RPMI8226 (cell line): ENCODE measurements at places on chromosomes 7 and 10.
A peak's percentile ranks its signal among the peaks of the same experiment; 100 is the strongest.

GRCh38 chr7:95101422-95101821 is 194.0 kb downstream of the PPP1R9A start:
- DNase-seq, result no peak

DNA sequence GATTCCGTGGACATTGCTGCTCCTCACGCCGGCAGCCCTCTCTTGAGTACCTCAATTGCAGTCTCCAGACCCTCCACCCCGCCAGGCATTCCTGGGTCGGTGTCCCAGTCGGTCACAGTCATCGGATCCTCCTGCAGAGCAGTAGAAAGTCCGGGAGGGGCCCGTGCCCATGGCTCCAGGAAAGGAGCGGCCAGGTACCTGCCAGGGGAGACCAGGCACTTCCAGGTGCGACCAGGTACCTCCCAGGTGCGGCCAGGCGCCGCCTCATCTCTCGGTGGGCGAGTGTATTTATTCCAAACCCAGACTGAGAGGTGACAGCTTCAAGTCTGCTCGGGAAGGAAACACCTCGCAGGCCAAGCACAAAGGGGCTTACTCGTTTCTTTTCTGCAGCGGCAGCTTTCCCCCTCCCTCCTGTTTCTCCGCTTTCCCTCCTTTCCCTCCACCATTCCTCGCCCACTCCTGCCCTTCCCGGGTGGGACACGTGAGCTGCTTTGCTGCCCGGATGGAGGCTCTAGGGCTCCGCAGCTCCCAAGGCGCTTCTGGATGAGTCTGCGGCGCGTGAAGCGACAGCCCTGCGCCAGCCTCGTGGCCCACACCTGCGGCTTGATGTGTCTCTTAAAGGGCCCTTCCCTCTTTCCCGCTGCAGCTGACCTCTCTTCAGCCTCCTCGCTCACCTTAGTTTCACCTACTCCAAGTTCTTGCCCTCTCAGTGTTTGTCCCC is 39.4 kb upstream of the AGK start:
- DNase-seq, result peak; percentile 83

GRCh38 chr7:18400726-18401125 is 94.8 kb upstream of the HDAC9 start:
- no peak for DNase-seq

- DNase-seq, result peak; percentile 44
Measured at GRCh38 chr10:43395571-43396060, 13.4 kb downstream of the HNRNPF start.

DNA sequence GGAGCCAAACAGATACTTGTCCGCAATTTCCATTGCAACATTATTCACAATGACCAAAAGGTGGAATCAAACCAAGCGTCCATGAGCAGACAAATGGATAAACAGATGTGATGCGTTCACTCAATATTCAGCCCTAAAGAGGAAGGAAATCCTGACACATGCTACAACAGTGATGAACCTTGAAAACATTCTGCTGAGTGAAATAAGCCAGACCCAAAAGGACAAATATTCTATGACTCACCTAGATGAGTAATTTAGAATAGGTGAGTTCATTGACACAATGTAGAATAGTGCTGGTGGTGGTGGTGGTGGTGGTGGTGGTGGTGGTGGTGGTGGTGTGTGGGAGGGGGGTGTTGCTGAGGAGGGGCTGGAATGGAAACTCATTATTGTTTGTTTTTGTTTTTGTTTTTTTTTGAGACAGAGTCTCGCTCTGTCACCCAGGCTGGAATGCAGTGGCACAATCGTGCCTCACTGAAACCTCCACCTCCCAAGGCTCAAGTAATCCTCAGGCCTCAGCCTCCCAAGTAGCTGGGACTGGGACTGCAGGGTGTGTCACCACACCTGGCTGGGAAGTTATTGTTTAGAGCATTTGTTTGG is 28.6 kb downstream of the SMKR1 start:
- DNase-seq, result no peak

- DNase-seq, result no peak
Measured at GRCh38 chr10:5958077-5958476, 19.3 kb downstream of the IL15RA start.
